ENCODE measurements at places on chromosomes 1 and 21. TPM values are rescaled to one million over a fixed set of nuclear protein-coding genes. Genes with fewer than 3 reads are reported as not detected.

The TENT5C gene
- 3.6 TPM for total RNA-seq

The SAMD11 gene
- total RNA-seq = not detected

GRCh38 chr1:178037510-178038253 lies 56.2 kb upstream of the RASAL2 start:
- DNase-seq = no peak

DNA sequence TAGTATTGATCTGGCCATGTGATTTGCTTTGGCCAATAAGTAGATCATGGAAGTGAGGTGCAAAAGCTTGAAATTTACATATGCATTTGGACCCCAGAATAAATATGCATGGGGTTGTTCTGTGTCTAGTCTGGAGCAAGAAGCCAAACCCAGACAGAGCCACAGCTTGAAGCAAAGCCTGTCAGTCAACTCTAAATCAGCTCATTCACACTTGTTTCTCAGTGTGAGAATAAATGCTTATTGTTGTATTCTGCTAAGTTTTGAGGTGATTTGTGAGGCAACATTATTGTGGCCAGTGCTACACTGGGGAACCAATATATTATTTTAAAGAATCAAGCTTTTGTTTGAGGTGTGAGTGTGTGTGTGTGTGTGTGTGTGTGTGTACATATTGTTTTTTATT lies 12.2 kb upstream of the PGLYRP3 start:
- DNase-seq = no peak

- DNase-seq = no peak
Measured at GRCh38 chr1:224615861-224616755, at the start of gene CNIH3. Gene CNIH3 (plus strand): TSS chr1:224616317. CDS start chr1:224617175, 858 bp downstream.

DNA sequence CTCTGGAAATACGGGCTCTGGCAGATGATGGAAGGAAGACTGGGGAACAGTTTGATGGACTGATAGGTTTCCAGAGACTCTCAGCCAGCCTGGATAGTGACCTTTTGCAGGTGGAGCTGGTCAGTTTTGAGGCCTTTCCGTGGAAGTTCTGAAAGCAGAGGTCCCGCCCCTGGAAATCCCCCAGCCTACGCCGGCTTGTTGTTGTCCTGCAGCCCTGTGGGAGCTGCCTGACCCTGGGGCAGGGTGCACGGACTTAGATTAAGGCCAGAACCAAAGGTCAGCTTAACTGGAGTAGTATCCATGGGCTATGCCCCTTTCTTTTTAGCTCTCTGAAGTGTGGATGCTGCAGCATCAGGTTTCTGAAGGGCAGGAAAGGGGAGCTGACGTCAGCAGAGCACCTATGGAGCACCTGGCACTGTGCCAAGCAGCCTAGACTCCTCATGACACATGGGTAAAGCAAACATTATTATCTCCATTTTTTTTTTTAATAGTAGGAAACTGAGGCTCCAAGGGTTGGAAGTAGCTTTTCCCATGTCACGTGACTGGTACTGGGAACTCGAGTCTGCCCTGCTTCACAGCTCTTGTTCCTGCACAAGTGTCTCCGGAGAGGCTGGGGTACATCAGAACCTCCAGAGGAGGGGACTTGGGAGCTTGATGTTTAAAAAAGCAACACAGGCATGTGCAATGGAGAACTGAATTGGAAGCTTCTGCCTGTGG lies 38.5 kb downstream of the IER5 start:
- no peak for DNase-seq

GRCh38 chr1:54327386-54328065 lies 78.7 kb downstream of the SSBP3 start:
- no peak for DNase-seq

GRCh38 chr1:169295425-169295824 lies 72.2 kb downstream of the NME7 start:
- no peak for DNase-seq

GRCh38 chr21:44345495-44345894 lies 6.3 kb upstream of the CFAP410 start:
- no peak for DNase-seq

DNA sequence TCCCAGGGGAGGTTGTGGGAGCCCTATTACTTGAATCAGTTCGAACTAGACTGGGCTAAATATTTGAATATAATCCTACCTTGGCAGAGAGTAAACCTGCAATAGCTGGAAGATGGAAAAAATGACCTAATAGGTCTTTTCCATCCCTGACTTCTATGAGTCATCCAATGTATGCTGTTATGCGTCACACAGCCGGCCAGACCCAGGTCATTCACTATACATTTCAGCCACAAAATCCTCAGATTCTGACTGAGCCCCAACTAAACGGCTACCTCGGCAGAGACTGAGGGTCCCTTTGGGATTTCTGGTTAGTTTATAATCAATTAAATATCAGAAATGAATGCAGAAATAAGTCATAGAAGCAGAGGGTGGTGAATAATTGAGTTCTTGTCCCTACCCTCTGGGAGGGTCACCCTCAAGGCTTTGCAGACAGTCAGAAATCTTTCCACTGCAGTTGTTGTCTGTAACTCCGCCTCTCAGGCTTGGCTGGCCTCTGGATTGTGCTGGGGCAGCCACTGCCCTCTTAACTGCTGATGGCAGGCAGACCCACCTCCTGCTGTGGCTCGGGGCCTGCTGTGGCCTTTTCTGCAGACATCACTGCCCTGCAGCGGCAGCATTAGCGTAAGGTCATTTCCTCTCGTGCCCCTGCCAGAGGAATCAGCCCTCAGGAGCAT lies 240.5 kb downstream of the TGFB2 start:
- no peak for DNase-seq

GRCh38 chr1:153397051-153397923 lies 6.4 kb upstream of the S100A8 start:
- DNase-seq = no peak

- DNase-seq = no peak
Measured at GRCh38 chr1:213533125-213533524, 454.6 kb upstream of the PROX1 start.

DNA sequence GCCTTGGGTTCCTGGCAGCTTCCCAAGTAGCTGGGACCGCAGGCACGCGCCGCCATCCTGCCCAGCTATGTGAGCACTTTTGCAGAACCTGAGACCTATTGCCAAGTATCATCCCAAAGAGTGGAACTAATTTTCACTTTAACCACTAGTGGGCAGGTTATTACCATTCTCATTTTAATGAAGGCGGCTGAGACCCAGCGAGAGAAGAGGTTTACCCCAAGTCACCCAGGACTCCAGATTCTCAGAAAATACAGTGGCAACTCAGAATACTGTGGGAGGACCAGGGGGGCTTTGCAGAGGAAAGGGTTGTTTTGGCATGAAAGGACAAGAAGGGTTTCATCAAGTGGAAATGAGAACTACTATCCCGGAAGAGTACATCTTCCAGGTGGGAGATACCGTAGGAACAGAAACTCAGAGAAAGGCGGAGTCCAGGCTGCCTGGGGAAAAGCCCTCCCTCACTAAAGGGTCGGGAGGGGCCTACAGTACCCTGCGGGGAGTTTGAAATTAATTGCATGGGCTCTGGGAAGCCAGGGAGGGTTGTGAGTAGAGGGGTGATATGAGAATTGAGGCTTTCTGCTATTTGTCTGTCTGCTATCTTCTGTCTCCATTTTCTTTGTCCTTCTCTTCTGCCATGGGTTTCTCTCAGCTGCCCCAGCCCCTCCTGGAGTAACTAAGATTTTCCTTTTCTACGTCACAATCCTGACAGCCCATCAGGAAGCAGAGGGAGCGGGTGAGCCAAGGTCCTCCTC lies 7.2 kb upstream of the SEMA4A start:
- DNase-seq = no peak

The CFHR1 gene
- total RNA-seq = 0.26 TPM

DNA sequence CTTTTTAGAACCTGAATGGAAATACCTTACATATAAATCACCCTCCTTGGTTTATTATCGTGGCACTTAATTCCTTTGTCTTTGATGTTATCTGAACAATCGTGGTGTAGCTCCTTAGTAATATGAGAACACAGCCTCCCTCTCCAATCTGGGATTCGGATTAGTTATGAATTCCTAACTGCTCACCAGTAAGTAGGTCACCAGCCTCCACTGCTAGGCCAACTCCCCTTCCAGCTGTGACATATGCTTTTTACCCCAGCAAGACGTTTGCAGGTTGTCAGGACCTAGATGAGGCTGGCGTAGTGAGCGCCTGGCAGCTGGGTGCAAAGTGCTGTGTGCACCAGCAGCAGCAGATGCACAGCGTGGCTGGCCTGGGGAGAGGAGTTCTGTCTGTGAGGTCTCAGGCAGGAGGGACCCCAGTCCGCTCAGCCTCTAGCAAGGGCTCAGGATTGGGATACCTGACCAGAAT lies 38.2 kb downstream of the NTPCR start:
- no peak for DNase-seq

GRCh38 chr1:178142806-178143205 lies 48.9 kb downstream of the RASAL2 start:
- DNase-seq = no peak

Data from activated T-cell treated with anti-CD3 and anti-CD28 coated beads, Interleukin-2, amount 50 U/mL, for 4 hours (primary cell).